ENCODE measurements at places on chromosomes 4 and X.

- peak; percentile 68 for DNase-seq
Measured at GRCh38 chr4:149980941-149981340, 97.3 kb upstream of the DCLK2 start.

GRCh38 chrX:109782994-109783700 is 50.1 kb upstream of the ACSL4 start:
- no peak for DNase-seq

DNA sequence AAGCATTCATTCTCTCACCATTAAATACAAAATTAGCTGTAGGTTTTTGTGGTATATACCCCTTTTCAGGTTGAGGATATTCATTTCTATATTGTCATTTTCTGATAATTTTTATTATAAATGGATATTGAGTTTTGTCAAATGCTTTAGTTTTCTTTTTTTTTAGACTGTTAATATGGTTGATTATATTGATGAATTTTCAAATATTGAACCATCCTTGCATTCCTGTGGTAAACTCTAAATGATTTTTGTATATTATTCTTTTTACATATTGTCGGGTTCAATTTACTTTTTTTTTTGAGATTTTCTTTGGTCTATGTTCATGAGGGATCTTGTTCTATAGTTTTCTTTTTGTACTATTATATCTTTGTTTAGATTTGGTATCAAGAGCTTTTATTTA is 165.1 kb downstream of the GPAT3 start:
- DNase-seq = no peak

- DNase-seq = no peak
Measured at GRCh38 chrX:23855569-23855968, 52.2 kb downstream of the APOO start.

DNA sequence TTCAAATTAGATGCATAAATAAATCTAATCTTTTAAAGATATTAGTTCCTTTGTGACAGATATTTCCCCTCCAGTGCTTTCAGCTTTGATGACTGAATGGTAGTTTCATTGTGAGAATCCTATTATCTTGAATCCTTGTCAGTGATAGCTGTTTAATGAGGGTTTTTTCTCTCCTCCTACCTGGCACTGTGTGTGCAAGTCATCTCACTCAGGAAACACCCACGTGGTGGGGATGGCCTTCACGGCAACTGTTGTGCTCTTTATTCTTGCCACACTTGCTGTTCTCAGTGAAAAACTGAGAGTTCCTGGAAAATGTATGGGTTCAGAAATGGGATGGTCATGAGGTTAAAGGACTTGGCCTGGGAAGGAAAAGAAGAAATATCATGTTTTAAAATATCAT is 129.9 kb downstream of the SPRY1 start:
- DNase-seq = no peak

DNA sequence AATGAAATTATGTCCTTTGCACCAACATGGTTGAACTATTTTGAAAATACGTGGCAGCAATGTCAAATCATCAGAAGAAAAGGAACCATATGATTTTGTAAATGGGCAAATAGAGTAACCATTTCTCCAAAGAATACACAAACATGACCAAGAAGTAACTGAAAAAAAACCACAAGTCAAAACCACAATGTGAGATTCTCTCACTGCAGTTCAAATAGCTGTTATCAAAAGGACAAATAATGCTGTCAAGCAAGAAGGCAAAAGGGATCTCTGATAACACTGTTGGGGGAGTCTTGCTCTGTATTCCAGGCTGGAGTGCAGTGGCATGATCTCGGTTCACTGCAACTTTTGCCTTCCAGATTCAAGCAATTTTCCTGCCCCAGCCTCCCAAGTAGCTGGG is 280.8 kb upstream of the ZCCHC13 start:
- DNase-seq = no peak

DNA sequence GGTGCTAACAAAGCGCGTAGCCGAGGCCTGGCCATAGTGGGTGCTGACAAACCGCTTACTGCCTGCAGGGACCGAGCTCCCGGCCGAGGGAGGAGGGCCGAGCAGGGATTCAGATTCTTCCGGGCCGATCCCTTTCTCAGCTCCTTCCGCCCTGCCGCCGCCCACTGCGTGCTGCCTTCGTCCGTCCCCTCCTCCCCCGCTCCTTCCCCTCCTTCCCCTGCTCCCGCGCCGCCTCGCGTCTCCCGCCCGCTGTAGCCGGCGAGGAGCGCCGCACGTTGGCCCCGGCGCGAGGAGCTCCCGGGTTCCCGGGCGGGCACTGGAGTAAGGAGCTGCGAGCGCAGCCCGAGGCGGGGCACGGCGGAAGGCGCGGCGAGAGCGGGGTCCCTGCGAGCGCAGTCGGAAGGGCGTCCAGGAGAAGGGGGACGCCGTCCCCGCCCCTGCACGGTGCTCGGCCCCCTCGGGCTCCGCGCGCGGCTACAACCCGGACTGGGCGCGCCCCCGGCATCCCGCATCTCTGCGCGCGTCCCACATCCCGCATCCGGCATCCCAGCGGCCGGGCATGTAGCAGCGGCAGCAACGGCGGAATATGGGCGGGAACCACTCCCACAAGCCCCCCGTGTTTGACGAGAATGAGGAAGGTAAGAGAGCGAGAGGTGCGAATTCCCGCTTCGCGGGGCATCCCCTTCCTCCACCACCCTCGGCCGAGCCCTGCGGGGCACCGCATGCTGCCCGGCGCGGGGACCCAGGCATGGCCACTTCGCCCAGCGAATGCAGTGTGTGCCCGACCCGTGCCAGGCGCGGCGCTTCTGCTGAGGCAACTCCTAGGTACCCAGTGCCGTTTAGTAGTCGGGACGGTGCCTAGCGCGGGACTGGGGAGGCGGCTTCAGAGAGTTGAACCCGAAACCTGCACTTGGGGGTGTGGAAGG is at the start of gene STK32B:
Gene STK32B (plus strand): TSS at position 203 of the 926 bp plus-strand sequence.
- DNase-seq = peak; percentile 64

GRCh38 chr4:99875071-99875470 is 19.2 kb downstream of the LAMTOR3 start:
- DNase-seq = no peak

GRCh38 chr4:169791062-169791461 is 33.3 kb upstream of the HPF1 start:
- DNase-seq = no peak

DNA sequence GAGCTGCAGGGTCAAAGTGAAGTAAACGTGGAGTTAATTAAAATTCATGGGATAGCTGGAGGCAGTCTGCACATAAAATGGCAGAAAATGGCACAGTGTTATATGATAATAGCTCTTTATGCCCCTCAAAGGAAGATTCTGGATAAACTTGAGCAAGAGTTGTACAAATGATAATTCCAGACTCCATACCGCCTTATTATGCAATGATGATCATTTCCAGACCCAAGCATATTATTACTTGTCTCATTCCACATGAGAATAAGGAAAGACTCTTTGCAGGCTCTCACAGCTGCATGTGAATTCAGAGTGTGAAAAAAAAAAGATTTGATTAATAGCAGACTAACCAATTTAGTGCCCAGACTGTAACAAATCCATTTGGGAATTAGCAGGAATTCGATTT is 105.4 kb downstream of the STK32B start:
- DNase-seq = no peak

- DNase-seq = no peak
Measured at GRCh38 chr4:116401293-116401692, 684.1 kb downstream of the TRAM1L1 start.

- no peak for DNase-seq
Measured at GRCh38 chr4:10620935-10621488, 63.6 kb downstream of the CLNK start.

DNA sequence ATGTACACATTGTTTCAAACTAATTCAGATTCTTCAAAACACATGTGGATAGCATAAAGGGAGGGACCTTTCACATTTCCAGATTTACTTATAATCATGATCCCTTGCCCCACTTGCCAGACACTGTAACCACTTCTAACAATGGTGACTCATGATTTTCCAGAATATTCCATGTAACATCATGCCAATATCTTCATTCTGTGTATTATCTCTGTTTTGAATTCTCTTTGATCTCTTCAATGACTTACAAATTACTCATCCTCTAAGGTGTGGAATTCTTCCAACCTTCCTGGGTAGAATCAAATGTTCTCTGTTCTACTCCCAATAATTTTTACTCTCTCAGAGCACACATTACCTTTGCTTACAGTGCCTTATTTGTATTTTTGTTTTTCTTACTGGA is 517.1 kb downstream of the PCDH7 start:
- DNase-seq = no peak

GRCh38 chrX:44068043-44068442 is 94.9 kb upstream of the NDP start:
- no peak for DNase-seq

DNA sequence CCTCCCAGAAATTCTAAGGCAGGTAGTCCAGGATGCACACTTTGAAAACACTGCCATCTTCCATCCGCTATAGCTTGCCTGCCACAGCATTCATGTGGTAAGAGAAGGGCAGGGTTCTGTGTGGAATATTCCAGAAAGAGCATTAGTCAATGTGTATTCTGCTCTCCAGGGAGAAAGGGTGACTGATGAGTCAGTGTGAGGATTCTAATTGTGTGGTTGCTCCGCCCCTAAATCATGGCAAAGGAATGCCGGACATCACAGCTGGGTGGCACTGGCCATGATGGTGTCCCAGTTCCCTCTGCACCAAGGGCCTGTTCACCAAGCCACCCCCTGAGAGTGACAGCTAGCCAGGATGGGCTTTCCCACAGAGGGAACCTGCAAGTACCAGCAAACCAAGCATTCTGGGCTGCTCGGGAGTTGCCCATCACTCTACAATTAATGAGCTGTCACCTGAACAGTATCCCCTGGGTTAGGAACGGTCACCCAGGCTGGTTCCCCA is 9.5 kb downstream of the IDS start:
- no peak for DNase-seq

GRCh38 chrX:36642052-36642451 is 366.1 kb upstream of the FAM47C start:
- no peak for DNase-seq

- DNase-seq = no peak
Measured at GRCh38 chr4:15420642-15421041, 7.2 kb upstream of the C1QTNF7 start.

DNA sequence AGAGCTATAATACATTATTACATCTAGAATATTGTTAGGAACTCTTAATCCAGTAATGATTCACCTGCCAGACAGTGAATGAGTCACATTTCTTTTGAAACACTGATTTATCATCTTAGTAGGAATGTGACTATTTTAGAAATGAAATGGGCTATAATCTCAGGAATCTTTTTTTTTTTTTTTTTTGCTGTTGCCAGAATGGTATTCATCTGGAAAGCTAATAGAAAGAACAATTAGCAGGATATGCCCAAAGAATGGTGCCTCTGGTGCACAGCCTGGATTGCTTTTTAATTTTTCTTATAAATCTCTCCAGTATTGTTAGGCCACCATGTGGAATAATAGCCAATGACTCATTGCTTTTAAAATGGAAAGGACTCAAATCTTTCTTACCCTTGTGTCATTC is 181.1 kb upstream of the SMIM31 start:
- DNase-seq = no peak

DNA sequence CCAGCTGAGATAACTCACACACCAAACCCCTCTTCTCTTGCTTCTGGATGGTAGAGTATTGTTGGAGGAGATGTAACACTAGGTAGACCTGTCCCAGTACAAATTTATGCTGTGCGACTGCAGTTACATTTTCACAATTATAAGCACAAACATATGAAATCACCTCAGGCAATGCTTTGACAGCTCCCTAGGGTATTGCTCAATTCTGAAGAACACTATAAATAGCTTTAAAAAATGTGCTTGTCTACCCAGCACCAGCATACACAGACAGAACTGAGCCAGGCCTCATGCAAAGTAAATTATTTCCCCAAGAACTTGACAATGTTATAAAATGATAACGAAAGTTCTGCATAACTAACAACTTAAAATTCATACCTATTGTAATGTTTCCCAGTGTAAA is 1999.1 kb upstream of the ADGRL3 start:
- DNase-seq = no peak

DNA sequence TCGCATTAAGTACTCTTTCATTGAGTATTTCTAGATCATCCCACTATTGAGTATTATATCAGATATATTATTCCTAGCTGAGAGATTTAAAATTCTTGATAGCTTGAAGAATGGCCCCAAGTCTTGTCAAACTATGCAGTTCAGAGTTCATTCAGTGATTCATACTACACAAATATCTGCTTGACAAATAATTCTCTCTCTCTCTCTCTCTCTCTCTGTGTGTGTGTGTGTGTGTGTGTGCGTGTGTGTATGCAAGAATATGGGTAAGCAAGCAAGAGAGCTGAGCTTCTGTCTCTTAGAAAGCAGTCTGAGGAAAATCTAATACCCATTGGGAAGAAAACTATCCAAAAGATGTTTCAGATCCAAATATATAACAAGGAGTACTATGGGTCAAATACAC is 142.0 kb downstream of the SLC10A7 start:
- DNase-seq = no peak

DNA sequence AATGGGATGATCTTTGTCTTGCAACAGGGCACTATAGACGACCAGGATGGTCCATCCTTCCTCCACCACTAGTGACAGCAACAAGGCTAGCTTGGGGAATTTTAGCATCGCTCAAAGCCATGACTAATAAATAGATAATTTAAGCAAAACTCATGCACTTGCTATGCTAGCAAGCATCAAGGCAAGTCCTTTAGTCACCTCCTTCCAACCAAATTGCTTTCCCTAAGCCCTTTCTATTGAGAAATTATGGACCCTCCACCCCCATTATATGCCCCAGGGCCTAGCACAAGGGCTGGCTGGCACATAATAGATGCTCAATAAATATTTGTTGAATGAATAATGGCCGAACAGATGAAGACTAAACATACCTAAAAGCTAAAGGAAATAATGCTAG is 28.6 kb downstream of the SLC16A2 start:
- DNase-seq = no peak

DNA sequence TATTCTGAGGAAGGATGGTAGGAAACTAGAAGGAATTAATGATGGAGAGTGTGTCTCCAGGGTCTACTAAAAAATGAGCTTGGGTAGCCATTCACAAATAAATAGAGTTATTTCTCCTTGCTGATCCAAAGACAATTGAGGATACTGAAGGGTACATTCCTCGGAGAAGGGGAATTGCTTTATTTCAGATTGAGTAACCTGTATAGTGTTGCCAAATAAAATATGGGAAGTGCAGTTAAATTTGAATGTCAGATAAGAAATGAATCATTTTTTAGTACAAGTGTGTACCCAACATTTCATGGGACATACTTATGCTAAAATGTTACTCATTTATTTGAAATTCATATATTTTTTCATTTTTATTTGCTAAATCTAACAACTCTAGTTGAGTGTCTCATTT is 16.0 kb upstream of the VSIG1 start:
- no peak for DNase-seq

Data from SK-N-DZ (cell line).